Activated naive CD4-positive, alpha-beta T cell (primary cell): ENCODE measurements at places on chromosomes 3 and 15.

GRCh38 chr3:196108075-196108743, 26.3 kb upstream of the TFRC start:
- no peak for DNase-seq

- no peak for DNase-seq
Measured at GRCh38 chr3:104547031-104547430, 819.7 kb upstream of the ALCAM start.

GRCh38 chr3:154122912-154123559, 1.8 kb downstream of the ARHGEF26 start:
- DNase-seq: no peak

DNA sequence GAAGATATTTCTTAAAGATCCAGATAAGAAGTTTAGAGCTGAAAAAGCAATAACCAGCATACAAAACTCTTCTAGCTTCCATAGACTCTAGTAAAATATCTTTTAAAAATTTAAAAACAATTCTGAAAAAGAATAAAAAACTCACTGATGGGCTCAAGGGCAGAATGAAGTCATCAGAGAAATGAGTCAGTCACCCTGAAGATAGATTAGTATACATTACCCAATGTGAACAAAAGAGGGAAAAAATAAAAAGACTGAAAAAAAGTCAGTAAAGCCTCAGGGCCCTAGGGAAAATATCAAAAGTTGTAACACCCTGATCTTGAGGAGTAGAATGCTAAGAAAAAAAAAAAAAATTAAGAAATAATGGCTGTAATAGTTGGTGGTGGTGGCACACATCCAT, 11.4 kb downstream of the DET1 start:
- no peak for DNase-seq

DNA sequence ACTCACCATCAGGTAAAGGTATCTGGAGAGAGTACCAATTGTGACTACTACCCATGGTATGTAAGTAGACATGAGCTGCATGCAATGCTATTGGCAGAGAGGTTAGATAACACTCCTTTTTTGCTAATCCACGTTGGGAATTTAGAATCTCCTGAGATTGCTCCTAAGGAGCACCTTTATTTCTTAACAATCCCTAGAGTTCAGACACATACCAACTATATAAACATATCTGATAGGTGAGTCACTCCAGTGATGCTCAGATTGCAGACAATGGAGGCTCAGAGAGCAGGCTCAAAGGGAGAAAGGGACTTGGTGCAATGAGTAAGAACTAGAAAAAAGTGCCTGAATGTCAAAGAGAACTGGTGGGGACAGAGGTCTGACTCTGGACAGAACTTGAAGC, 47.0 kb upstream of the LRRFIP2 start:
- DNase-seq: no peak

- no peak for DNase-seq
Measured at GRCh38 chr3:182133752-182134151, 422.0 kb downstream of the SOX2 start.

GRCh38 chr3:50617911-50618481, 1.0 kb downstream of the MAPKAPK3 start:
- DNase-seq: no peak

DNA sequence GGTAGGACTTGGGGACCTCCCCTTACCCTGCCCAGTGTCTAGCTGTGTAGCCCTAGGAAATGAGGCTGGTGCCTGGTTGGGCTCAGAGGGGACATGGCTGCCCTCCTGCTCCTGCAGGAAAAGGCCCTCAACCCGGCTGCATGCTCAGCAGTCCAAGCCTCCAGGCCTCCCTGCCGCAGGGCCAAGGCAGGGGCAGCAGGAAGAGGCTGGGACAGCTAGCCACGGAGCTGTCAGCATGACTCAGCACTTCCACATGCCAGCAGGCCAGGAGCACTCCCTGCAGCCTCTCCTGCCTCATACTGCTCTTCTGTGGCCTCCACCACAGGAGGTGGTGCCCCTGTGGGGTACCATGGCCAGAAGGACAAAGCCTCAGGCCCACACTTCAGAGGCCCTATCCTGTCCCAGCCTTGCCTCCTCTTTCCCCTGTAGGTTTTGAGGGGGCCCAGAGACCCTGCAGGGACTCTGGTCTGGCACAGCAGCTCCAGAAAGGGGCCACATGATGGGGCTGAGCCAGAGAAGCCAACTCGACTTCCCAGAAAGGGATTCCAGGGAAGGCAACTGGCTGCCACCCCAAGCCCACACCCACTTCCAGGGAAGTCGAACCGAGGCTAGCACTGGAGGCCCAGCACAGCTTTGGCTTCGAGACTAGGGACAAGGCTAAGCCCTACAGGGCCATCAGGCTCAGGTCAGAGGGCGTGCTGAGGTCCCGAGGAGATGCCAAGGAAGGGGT, 19.5 kb downstream of the TKT start:
- no peak for DNase-seq

DNA sequence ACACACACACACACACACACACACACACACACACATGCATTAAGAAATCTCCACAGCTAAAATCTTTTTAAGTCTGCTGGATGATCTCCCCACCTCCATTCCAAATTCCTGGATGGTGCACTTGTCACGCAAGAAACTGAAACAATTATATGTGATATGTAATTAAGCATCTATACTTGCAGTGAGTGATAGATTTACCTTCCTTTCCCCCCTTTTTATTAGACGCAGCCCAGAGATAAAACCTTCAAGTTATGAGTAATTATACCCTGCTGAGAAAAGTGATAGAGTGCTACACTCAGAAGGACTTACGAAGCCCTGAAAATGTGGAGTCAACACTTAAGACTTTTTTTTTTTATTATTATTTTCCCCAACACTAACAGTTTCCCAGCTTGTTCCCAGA, 255.2 kb downstream of the LSAMP start:
- no peak for DNase-seq

DNA sequence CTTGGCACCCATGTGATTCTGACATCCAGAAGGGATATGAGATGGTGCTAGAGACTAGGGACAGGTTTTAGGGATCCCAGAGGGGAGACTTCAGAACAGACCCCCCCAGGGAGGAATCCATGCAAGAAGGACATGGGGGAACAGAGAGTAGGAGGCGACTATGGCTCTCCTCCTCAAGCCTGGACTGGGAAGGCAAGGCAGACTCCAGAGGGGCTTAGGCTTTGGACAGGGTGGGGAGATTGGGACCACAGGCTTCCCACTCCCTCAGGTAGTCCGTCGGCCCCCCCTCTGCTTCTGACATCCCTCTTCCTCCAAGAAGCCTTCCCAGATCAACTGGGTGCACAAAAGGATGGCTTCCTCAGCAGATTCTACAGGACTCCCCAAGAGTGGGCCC, 3.0 kb upstream of the VIPR1 start:
- no peak for DNase-seq

- DNase-seq: no peak
Measured at GRCh38 chr3:16088496-16088895, 86.0 kb upstream of the GALNT15 start.

- no peak for DNase-seq
Measured at GRCh38 chr3:29720665-29721064, 439.8 kb downstream of the RBMS3 start.

DNA sequence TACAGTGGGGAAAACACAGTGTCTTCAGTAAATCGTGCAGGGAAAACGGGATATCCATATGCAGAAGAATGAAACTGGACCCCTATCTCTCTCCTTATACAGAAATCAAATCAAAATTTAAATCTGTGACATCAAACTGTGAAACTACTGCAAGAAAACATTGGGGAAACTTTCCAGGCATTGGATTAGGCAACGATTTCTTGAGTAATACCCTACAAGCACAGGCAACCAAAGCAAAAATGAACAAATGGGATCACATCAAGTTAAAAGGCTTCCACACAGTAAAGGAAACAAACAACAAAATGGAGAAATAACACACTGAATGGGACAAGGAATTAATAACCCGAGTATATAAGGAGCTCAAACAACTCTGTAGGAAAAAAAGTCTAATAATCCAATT, 165.3 kb downstream of the PLCL2 start:
- no peak for DNase-seq

DNA sequence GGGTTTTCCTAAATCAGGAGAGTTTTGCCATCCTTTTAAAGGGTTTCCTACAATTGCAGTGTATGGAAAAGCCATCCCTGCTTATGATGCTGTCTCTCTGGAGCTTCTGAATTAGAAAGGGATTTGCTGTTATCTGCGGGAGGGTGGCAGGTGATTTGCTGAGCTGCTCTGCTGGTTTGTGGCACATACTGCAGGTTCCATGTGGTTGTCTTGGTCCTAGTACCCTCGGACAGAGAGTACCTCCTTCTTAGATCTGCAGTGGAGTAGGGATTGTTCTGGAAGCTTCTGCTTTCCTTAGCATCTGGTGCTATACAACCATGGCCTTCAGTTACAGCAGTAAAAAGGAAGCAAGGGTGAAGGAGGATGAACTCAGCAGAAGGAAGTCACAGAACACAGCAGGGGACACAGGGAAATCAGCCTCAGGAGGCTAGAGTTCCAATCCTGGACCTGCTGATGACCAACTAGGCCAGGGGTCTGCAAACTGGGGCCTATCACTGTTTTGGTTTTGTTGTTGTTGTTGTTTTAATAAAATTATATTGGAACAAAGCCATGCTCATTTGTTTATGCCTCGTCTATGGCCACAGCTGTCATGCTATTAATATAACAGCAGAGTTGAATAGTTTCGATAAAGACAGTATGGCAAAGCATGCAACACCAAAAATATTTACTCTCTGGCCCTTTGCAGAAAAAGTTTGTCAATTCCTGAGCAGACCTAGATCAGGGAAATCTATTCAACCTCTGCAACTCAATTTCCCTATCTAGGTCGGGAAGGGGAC, 39.5 kb downstream of the STARD5 start:
- DNase-seq: no peak

- no peak for DNase-seq
Measured at GRCh38 chr3:179981646-179982045, 55.1 kb downstream of the PEX5L start.

DNA sequence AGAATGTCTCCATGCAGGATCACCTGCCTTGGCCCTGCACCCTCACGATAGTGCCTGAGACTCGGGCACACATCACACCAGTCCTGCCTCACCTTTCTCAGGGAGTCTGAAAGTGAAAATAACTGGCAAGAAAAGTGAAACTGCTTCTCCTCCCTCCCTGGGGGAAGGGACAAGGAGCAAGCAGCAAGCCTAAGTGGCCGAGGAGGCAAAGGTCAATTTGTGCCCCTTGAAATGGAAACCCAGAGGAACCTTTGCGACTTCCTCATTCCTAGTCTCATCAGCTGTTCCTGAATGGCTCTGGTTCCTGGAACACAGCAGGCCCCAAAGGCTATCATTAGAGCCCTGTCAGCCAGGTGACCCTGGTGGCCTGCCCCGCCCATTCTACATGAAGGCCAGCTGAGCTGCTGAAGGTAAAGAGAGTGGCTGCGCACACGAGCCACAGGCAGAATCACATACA, 28.0 kb upstream of the SLCO2A1 start:
- no peak for DNase-seq

- DNase-seq: no peak
Measured at GRCh38 chr3:97937205-97937604, 35.0 kb downstream of the RIOX2 start.

DNA sequence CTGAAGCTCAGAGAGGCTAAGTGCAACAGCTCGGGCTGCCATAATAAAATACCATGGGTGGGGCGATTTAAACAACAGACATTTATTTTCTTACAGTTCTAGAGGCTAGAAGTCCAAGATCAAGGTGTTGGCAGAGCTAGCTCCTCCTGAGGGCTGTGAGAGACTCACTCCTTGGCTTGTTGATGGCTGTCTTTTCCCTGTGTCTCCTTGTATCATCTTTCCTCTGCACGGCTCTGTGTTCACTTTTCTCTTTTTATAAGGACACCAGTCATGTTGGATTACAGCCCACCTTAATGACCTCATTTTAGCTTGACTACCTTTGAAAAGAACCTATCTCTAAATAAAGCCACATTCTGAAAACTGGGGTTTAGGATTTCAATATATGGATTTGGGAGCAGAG, 129.7 kb downstream of the RPL22L1 start:
- DNase-seq: no peak

- DNase-seq: no peak
Measured at GRCh38 chr15:79952329-79952728, 18.7 kb downstream of the BCL2A1 start.
